ENCODE measurements at places on chromosomes 2 and 18.

DNA sequence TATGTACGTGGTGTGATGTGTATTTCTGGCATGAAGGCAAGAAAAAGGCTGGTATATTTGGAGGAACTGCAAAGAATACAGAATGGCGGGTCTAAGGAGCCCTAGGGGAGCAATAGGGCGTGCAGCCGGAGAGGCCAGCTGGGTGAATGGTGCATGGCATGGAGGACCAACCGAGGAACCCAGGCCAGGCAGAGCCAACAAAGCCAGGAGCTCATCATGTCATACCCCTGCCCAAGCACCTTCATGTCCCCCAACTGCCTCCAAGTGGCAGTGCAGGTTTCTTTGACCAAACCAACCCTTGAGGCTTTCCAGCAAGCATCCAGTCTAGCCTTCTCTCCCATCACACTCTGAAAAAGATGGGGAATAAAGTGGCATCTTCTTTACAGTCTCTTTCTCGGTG lies 8.9 kb upstream of the KCNK3 start:
- no peak for DNase-seq

DNA sequence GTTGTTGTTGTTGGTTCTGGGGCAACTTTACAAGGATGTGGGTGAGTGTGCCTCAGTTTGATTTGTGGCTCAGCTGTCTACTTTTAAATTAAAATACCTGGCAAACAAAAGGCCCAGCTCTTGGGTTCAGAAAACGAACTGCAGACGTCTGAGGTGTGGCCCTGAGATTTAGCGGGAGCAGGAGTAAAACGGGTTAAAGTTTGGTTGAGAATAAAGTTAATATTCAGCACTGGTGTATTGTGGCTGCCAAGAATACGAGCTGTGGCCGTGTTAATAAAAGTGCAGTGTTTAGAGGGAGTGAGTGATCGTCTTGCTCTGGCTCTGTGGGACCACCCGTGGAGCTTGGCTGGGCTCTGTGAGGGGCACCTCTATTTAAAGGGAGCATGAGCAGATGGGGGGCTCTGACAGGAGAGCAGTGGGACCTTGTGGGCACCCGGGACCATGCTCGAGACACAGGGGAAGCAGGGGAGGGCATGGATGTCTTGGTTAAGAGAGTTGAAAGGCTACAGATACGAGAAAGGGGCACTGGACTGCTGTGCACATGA lies 80.3 kb downstream of the VAPA start:
- DNase-seq: no peak

DNA sequence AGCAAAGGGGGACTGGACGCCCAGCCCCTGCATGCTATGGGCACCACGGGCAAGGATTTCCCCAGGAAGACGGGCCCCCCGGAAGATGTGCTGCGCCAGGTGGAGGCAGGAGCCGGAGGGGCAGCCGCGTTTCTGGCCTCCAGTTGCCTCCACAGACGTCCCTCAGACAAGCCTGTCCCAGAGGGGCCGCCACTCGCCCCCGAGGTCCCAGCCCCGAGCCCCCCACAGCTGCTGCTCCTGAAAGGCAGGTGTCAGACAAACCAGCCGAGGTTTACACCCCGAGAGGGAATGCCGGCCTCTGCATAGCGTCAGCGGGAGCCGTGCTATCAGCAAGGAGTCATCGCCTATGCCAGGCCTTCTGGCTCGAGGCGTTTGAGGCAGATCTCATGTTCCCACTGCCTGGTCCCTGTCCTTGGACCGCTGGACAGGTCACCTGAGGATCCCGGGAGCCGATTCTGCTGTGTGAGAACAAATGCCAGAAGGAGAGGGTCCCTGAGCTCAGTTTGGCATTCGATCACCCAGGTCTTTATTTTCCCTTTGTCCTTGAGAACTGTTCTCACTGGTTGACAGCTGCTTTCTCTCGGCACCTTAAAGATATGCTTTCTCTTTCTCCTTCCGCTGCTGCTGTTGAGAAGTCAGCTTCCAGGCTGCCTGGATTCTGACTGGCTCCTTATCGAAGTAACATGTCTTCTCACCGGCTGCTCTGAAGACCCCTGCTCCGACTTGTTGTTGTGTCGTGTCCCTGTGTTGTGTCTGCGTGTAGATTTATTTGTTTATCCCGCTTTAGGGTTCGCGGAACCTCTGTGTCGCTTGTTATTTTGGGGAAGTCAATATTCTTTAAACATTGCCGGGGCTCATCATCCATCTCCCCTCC lies 20.6 kb downstream of the CROCC2 start:
- peak; percentile 2 for DNase-seq

- no peak for DNase-seq
These were observed 45.0 kb upstream of the ASXL3 start for GRCh38 chr18:33532978-33533377.

DNA sequence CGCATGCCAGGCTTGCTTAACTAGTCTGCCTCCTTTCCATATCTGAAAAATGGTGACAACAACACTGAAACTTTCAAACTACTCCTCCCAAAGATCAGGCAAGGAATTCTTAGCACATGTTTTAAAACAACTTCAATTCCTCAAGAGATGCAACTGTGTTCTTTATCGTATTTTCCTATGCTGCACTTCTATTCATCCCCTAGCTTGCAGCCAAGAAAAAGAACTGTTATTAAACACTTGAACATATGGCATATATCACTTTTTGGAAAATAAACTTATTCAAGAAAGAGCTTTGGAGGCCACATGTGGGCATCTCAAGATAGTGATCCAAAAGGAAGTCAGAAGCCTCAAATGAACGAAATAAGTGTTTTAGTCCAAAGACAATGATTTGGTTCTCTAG lies 75.6 kb upstream of the STAM2 start:
- DNase-seq: no peak

DNA sequence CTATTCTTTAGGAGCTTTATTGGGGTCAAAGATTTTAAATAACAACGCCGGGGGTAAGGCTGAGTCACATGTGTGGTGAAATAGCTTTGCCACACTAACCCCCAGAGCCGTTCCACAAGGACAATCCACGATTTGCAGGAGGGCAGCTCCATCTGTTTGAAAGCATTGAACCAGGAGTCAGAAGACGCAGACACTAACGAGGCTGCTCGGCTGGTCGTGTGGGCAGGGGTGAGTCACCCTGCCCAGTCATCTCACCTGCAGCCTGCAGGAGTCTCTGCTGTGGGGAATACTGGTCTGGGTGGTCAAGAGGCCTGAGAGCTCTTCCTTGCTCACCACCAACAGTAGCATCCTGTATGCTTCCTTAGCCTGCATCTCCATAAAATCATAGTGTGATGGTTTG lies 149.2 kb upstream of the NCK2 start:
- DNase-seq: no peak

DNA sequence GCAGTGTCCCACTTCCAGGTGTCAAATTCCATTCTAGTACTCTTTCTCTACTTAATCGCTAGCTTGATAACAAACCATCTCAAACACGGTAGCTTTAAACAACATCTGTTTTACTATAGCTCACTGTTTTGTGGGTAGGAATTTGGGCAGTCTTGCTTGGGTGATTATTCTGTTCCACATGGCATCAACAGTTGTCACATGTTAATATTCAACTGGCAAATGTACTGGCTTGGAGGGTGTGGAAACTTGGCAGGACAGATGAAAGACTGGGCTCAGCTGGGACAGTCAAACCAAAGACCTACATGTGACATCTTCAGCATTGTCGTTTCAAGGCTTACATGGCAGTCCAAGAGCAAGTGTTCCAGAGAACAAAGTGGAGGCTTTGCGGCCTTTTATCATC lies 241.8 kb downstream of the PTH2R start:
- DNase-seq: no peak

- DNase-seq: no peak
These were observed 166.5 kb downstream of the SEPTIN10 start for GRCh38 chr2:109447251-109447661.

- DNase-seq: no peak
These were observed 287.3 kb upstream of the HS6ST1 start for GRCh38 chr2:128605931-128606330.

GRCh38 chr2:239561446-239562001 lies 160.7 kb upstream of the HDAC4 start:
- peak; percentile 32 for DNase-seq

DNA sequence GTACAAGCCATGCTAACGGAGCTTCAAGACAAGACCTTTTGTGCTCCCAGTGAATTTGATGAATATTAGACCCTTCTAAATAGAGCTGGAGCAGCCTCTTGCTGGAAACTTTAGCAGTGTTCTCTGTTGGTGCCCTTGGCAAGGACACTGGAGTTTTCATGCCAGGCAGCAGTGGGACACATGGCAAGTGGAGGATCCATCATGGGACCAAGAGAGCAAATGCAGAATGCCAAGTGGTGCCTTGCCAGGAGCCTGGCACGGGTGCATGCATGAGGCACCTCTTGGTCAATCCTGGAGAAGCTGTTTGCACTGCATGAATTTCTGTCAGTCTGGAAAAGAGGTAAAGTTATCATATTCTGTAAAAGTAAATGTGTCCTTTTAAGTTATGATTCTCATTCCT lies 59.1 kb downstream of the NETO1 start:
- no peak for DNase-seq

DNA sequence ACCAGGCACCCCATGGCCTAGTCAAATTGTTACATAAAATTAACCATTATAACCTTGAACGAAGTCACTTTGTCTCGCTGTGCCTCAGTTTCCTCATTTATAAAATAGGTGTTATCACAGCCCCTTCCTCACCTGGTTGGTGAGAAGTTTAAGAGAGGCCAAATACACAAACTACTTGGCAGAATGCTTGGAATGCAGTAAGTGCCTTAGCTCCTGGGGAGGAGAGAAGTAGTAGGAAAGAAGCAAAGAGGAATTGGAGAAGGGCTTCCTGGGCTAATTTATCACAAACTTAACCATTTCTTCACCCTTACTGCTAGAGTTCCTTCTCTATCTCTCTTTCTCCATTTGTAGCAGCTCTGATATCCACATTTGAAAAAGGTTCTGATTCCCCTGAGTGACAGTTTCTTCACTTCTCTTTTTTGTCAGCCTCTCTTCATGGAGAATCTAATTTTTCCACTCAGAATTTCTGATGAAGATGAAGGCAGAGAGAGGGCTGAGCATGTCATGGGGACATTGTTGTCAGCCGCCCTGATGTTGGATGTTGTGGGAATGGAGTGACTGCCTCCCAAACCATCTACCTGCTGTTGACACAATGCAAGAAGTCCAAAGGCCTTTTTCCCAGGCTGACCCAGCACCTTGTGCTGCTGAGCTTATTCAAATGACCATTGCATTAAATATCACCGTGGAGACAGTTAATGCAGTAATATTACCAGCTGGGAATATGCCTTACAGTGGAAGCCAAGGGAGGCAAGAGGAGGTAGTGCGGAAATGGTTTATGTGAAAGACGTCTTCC lies 60.4 kb downstream of the BOD1L2 start:
- no peak for DNase-seq

DNA sequence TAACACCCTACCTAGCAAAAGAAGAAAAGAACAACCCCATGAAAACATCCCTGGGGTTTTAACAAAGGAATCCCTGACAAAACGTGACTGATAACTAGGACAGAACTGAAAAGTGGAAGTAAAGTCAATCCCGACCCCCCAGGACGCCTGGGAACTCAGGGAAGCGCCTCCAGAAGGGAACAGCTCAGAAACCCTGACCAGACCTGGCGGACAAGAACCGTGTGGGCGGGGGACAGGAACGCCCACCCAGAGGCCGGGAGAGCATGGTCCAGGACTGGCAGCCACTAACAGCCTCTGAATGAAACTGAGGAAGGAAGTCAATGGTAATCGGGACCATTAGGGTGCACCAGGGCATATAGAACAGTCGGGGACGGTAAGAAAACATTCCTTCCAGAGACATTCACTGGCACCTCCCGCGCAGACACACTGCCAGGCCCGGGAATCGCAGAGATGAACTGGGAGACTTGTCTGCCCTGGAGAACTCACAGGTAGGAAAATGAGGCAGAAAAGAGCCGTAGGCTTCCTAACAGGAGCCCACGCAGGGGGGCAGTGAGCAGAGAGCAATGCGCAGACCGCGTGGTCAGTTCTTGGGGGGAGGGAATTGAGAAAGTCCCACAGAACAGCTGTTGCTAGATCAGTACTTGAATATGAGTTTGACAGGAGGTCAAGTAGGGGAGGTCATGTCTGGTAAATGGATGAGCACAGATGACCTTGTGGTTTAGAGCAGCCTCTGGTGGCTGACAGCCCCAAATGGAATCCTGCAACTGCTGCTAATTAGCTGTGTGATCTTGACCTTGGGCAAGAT lies 1.3 kb upstream of the TBC1D8 start:
- DNase-seq: peak; percentile 44

- no peak for DNase-seq
These were observed 1375.4 kb upstream of the CELF4 start for GRCh38 chr18:38940863-38941531.

- DNase-seq: no peak
These were observed 25.9 kb downstream of the UBR3 start for GRCh38 chr2:169853041-169853668.

- DNase-seq: no peak
These were observed 916 bp downstream of the TNFRSF11A start for GRCh38 chr18:62325806-62326645.

GRCh38 chr2:229835596-229836283 lies 86.1 kb downstream of the TRIP12 start:
- no peak for DNase-seq

DNA sequence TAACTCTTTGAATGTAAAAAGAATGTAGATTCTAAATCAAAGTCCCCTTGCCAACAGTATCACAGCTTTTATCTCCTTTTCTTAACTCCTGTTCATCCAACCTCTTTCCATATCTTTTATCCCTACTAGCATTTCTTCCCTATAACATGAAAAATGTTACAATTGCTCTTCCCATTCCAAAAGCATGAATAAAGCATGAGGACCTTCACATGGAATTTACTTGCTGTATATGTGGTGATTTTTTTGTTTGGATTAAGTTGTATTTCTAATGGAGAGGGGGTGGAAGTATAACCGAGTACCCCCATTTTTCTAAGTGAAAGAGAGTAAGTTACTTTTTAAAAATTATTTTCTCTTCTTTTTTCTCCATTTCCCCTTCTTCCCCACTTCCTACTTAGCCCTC lies 94.9 kb upstream of the RBBP8 start:
- no peak for DNase-seq

- no peak for DNase-seq
These were observed 47.9 kb downstream of the ARHGEF33 start for GRCh38 chr2:38937548-38937947.

- DNase-seq: no peak
These were observed 90.6 kb upstream of the TAF1B start for GRCh38 chr2:9752441-9753275.

DNA sequence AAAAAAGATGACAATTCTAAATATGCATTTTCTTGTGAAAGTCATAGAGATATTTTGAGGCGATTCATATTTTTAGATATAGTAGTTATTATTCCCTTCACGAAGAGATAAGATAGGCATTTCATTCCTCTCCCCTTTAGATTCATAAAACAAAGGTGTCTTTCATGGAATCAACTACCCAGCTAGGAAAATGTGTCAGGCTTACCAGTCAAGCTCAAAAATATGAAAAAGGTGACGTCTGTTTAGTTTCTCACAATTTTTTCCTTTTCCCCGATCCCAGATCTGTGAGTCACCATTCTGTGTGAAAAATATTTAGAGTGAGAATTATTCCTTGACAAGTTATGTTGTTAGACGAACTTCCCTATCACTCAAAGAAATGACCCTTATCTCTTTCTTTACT lies 95.4 kb upstream of the FN1 start:
- DNase-seq: no peak
